ENCODE measurements at places on chromosomes 3 and 15.

DNA sequence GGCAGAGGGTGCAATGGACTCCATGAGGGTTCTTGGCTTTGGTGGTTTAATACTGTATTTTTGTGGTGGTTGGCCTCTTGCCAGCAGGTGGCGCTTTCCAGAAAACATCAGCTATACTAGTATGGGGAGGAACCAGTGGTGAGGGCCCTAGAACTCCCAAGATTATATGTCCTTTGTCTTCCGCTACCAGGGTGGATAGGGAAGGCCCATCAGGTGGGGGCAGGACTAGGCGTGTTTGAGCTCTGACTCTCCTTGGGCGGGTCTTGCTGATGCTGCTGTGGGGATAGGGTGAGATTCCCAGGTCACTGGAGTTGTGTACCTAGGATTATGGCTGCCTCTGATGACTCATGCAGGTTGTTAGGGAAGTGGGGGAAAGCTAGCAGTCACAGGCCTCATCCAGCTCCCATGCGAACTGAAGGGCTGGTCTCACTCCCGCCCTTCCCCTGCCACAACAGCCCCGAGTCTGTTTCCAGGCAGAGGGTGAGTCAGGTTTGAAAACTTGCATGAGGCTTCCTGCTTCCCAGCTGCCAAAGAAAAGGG lies 357.7 kb downstream of the OTOL1 start:
- DNase-seq, result no peak

DNA sequence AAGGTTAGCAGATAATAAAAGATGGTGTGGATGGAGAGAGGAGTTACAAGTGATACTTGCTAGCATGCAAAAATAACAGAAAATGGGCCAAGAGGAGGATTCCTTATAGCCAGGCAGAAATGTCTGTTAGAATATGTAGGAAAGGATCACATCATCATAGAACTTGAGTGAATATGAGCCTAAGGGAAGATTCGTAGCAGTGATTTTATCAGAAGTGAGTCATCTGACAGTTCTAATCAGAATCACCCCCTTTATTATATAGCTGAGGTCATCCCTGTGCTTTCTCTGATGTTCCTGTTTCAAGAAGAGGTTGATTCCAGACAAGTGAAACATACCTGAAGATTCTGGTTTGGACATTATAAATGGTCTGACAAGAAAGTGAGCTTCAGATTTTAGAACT lies 22.9 kb downstream of the EXOG start:
- no peak for DNase-seq

GRCh38 chr3:46049093-46049492 lies 21.8 kb upstream of the XCR1 start:
- DNase-seq, result no peak

- no peak for DNase-seq
Observed at GRCh38 chr15:94125156-94125555, 106.2 kb upstream of the MCTP2 start.

DNA sequence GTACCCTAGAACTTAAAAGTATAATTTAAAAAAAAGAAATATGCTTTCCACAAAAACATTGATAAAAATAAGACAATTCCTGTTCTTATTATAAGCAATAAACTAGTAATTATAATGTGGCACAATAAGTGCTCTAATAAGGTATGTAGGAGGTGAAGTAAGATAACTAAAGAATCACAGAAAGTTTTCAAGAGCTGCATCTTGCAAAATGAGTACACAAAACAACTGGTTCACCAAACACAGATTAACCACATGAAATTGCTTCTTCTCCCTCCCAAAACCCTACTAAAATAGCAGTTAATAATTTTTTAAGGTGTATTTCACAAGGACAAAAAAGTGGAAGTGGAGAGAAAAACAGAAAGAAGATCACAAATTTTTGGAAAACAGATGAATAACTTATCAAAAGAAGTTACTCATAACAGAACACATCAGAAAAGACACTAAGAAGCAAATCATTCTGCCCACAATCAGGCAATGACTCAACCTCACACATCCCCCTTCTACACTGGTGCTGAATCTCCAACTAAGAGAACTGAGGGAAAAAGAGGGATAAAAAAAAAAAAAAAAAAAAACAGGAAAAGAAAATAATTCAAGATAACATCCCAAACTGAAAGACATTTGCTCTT lies 64.2 kb downstream of the TBC1D5 start:
- DNase-seq, result no peak

- DNase-seq, result no peak
Observed at GRCh38 chr15:80160570-80161156, 7.9 kb downstream of the FAH start.

- no peak for DNase-seq
Observed at GRCh38 chr3:179710079-179710478, 57.2 kb downstream of the USP13 start.

- no peak for DNase-seq
Observed at GRCh38 chr3:66272016-66272415, 51.2 kb downstream of the SLC25A26 start.

GRCh38 chr3:120670576-120670975 lies 11.5 kb downstream of the HGD start:
- DNase-seq, result no peak

DNA sequence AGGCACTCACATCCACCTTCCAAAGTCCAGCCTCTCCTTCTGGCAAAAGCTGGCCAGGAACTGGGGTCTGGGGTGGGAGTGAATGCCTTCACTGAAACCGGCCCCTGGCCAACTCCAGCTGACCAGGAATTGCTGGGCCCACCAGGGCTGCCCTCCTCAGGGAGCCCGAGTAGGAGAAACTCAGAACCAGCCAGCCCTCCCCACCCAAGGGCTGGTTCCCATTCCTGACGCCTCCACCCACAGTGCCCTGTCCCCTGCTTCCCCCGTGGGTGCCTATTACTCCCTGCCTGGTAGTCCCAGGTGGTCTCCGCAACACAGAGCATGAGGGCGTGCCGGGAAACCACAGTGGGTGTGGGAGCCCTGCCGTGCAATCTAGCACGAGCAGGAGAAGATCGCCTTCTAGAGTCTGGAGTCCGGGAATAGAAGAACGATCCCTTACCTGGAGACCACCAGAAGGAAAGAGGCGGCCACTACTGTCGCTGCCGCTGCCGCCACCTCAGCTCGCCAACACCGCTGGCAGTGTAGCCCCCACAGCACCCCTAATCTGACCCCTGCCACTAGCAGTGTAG lies 178.8 kb downstream of the POTEB3 start:
- no peak for DNase-seq

DNA sequence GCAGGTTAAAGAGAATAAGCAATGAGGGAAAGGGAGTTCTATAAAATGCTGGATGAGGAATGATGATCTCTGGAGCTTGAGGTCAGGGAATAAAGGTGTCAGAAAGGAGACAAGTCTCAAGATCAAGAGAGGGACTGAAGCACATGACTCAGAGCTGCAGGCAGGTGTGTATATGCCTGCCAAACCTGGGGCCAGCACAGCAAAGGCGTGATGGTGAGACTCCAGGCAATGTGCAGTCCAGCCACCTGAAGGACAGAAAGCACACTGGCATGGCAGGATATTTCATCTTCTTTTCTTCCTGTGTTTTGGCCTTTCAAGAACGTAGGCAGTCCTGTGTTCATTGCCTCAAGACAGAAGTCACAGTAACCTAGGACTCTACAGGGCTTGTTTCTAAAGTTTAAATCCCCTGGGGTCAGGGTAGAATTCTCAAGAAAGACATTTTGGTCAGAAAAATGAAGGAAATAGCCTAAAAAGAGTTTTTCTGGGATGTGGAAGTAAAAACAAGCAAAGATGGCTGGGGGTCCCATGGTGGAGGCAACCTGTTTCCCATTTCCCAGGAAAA lies 55.5 kb upstream of the TOPAZ1 start:
- DNase-seq, result no peak

- no peak for DNase-seq
Observed at GRCh38 chr3:155744626-155745324, at the start of gene PLCH1. Gene PLCH1 (minus strand): TSS chr3:155745071. CDS start chr3:155704224, 40,847 bp downstream.

- DNase-seq, result no peak
Observed at GRCh38 chr15:31217566-31218270, 108.9 kb upstream of the KLF13 start.

GRCh38 chr3:128605091-128606046 lies 45.2 kb downstream of the RPN1 start:
- DNase-seq, result no peak

DNA sequence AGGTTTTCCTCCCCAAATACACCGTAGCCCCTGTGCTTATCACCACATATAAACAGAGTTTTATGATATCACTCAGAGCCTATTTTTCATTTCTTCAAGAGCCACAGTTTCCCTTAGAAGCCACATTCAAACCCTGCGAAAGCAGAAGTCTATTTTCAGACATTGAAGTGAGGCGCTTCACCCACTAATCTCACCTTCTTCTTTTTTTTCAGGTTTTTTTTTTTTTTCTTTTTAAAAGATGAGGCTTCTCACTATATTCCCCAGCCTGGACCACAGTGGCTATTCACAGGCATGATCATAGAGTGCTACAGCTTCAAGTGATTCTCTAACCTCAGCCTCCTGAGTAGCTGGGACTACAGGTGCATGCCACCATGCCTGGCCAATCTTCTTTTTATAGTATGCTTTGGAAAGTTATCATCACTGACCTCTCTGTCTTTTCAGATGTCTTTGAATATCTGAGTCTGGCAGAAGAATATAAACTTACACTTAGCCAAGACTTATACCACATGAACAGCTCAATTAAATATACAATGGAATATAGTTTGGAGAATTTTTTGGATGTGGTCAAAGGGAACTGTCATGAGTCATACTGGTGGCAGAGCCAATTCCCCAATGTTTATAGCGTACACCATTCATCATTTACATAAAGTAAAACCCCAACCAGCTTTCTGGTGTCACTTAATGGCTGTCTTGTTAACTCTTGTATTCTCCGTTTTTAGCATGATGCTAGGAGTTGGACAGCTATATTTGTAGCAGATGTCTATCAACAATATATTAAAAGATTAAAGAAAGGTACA lies 59.7 kb upstream of the CCDC50 start:
- no peak for DNase-seq

- no peak for DNase-seq
Observed at GRCh38 chr3:169227911-169228310, 435.6 kb downstream of the MECOM start.

- DNase-seq, result no peak
Observed at GRCh38 chr3:176352716-176353334, 844.5 kb downstream of the TBL1XR1 start.

DNA sequence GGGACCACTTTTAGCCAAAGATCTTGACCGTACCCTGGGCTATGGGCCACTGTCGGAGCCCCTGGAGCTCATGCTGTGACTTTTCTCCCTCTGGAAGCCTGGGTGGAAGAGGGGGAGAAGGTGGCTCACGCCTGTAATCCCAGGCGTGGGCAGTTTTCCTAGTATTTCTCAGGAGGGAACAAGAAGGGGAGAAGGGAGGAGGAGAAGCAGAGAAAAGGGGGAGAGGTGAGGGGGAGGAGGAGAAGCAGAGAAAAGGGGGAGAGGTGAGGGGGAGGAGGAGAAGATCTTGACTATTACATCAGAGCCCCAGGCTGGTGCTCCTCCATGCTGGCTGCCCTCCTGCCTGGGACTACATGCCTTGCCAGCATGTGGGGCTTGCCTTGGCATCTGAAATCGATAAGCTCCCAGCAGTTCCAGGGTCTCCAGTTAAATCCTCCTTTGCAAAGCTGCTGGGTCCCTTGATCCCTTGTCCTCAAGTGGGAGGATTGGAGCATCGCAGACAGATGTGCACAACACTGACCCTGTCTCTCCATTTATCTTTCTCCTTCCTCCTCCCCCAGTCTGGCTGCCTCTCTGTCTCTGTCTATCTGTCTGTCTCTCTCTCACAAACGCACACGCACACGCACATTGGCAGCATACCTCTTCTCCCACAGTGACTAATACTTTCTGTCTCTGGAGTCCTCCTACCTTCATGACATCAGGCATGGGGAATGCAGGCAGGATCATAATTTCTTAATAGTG lies 41.6 kb downstream of the MRAS start:
- no peak for DNase-seq

GRCh38 chr15:65930134-65930533 lies 60.8 kb downstream of the RAB11A start:
- no peak for DNase-seq

DNA sequence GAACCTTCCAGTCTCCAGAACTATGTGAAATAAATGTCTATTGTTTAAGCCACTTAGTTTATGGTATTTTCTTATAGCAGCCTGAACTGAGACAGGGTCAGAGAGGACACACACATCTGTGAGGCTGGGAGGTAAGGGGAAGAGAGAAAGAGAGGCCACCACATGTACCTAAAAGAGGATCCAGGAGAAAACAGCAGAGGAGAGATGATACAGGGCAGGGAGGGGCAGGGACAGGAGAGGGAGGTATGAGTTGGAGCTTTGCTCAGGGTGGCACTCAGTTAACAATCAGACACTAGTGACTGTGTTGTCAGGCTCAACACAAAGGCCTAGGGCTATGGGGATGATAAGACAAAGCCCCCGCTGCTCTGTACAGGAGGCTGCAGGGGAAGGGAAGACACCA lies 17.6 kb downstream of the KIF9 start:
- DNase-seq, result no peak

DNA sequence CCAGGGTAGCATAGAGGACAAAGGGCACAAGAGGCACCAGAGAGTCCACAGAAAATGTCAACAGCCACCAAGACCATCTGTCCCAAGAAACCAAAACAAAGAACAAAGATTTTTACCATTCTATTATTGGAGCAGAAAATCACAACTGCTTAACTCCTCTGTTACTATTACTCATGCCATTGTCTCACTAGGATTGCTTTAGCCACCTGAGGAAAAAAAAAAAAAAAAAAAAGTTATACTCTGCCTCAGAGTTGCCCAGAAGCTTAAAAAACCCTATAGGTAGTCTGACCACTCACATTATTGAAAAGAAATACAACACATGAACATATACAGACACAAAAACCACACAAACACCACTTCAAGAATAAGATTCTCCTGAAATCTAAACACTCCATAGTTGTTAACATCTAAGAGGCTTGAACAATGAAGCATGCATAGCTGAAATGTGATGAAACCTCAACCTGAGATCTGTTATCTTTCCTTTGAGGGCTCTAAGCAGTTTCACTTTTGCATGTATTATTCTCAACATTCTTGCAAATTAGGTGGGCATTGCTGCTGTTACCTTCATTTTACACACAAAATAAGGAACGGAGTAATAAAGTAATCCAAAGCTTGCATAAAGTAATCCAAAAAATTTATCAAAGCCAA lies 85.4 kb downstream of the IGSF11 start:
- no peak for DNase-seq

DNA sequence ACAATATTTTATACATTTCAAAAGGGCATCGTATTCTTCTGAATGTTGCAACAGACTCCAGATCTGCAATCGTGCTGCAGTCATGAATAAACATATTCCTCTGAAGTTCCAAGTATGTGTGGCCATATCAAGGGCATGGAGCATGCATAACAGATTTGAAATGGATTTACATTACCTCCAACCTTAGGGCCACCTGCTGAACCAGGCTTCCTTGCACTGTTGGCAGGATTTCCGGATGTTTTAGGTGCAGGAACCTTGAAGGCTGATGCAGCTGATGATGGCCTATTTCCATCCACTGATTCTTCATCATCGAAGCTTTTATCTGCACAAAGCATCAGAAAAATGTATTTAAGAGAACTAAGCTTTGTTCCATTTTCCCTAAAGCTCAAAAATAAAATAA lies 73.5 kb downstream of the CLASP2 start:
- DNase-seq, result no peak

- DNase-seq, result peak; percentile 39
Observed at GRCh38 chr3:51681453-51681852, 10.4 kb downstream of the TEX264 start.

Data from CD4-positive, alpha-beta T cell (primary cell).